KG1 (cell line): ENCODE measurements at places on chromosomes 6 and 20.

DNA sequence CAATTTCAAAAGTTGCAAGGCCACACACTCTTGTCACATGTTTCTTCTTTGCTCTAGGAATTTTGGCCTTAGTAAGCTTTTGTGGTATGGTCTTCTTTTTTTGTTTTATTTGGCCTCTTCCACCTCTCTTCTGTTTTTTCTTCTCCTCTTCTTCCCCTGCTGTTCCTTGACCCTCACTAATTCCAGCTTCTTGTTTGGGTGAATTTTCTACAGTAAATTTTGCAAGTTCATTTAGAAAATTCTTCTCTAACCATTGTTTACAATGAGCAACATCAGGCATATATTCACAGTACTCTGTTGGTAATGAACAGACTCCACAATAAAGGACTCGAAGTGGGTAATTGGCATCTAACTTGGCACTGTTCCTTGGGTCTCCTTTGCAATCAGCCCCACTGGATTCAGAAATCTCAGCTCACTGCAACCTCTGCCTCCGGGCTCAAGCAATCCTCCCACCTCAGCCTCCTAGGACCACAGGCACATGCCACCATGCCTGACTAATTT lies 5.0 kb downstream of the ASIP start:
- DNase-seq = no peak

GRCh38 chr6:138310821-138311220 lies 66.9 kb upstream of the SMIM28 start:
- no peak for DNase-seq

DNA sequence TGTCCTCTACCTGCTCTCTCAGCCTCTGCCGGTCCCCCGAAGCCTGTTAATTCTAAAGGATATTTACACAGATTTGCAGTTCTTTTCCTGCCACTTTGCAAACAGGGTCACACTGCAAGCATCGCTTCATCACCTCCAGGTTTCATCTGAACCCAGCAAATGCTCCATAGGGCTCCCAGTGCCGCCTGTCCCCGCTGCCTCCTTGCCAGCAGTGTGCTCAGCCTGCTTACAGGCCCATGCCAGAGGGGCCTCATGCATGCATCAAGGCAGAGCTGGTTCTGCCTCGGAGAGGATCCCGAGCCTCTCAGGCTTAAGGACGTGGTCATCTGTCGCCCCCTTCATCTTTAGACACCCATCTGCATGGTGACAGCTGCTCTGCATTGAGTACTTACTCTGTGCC lies 10.5 kb downstream of the SIRPA start:
- no peak for DNase-seq

- DNase-seq = no peak
Observed at GRCh38 chr6:68368845-68369244, 266.2 kb upstream of the ADGRB3 start.

DNA sequence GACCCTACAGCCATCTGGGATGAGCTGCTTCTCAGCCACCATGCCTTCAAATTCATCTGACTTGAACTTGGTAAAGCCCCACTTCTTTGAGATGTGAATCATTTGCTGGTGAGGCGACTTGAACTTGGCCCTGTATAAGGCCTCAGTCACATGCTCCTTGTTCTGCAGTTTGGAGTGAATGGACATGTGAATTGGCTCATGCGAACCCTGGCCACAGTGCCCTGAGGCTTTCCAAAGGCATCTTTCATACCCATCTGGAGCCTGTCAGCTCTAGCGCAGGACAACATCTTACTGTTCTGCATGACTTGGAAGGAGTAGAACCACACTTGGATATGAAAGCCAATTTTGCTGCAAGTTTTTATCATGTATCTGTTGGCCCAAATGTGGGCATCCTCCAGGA lies 244.0 kb upstream of the FAM83B start:
- no peak for DNase-seq

- DNase-seq = peak; percentile 76
Observed at GRCh38 chr6:3119040-3119723, 671 bp downstream of the BPHL start.

- DNase-seq = no peak
Observed at GRCh38 chr6:120857422-120857821, 476.9 kb downstream of the TBC1D32 start.

GRCh38 chr6:44128020-44128917 lies 915 bp downstream of the TMEM63B start:
- no peak for DNase-seq

GRCh38 chr6:140711019-140711613 lies 1336.7 kb upstream of the CITED2 start:
- DNase-seq = no peak

- DNase-seq = no peak
Observed at GRCh38 chr6:34930221-34930620, 41.2 kb downstream of the ANKS1A start.

DNA sequence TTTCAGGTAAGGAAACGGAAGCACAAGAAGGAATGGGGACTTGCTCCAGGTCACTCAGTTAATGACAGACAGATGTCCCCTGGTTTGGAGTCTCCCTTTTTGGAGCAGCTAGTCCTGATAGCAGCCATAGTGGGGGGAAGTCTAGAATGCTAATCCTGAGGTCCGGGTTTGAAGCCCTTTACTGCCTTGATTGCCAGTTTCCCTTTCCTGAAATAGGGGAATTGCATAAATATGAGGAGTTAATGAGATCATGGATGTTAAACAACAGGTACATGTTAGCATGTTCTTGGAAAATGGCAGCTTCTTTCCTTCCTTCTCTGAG lies 341 bp upstream of the TTPAL start:
- DNase-seq = no peak

GRCh38 chr6:76441875-76442274 lies 369.4 kb upstream of the IMPG1 start:
- no peak for DNase-seq
